ENCODE measurements at places on chromosomes 16 and 17.
A peak's percentile ranks its signal among the peaks of the same experiment; 100 is the strongest.

DNA sequence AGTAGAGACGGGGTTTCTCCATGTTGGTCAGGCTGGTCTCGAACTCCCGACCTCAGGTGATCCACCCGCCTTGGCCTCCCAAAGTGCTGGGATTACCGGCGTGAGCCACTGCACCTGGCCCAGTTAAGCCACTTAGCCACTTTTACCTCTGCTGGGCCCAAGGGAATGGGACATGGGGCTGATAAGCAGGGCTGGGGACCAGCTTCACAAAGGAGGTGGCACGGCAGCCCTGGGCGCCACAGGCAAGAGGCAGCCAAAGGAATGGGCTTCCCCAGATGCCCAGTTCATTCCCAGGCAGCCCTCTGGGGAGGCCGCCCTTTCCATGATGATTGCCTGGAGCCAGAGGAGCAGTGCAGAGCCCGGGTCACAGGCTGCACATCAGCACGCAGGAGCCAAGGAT, 5.0 kb upstream of the CYB561 start:
- DNase-seq, result no peak

GRCh38 chr16:88004391-88004790, 53.2 kb downstream of the BANP start:
- no peak for DNase-seq

DNA sequence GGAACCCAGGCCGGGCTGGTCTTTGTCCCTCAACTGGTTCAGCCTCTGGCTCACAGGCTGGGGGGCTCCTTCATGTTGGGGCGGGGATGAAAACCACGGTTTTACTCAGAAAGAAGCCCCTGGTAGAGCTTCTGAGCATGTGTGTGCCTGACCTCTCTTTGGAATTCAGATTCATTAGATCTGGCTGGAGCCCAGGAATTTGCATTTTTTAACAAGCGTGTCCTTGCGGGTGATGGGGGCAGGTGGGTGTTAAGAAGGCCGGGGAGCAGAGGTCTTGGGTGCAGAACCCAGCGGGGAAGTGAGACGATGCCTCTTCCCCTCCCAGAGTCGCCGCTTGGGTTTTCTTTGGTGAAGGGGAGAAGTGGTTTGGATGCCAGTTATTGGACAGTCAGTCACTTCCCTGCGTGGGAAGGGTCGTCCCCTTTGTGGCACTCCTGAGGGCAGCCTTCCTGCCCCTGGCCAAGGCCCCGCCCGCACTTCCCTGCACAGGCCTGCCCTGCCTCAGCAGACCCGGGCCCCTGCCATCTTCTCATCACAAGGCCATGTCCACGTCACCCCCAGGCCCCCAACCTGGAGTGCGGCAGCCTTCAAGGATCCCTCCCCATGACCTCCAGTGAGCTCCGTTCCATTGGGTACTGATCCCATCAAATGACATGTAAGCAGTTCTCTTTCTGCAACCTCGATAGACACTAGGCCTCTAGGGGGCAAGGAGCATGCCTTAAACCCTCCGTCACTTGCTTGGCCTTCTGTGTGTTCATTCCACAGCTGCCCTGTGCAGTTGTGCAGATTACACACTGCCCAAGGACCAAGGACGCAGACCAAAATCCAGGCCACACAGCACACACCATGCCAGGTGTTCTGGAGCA, 177.7 kb upstream of the CIBAR2 start:
- DNase-seq, result no peak

DNA sequence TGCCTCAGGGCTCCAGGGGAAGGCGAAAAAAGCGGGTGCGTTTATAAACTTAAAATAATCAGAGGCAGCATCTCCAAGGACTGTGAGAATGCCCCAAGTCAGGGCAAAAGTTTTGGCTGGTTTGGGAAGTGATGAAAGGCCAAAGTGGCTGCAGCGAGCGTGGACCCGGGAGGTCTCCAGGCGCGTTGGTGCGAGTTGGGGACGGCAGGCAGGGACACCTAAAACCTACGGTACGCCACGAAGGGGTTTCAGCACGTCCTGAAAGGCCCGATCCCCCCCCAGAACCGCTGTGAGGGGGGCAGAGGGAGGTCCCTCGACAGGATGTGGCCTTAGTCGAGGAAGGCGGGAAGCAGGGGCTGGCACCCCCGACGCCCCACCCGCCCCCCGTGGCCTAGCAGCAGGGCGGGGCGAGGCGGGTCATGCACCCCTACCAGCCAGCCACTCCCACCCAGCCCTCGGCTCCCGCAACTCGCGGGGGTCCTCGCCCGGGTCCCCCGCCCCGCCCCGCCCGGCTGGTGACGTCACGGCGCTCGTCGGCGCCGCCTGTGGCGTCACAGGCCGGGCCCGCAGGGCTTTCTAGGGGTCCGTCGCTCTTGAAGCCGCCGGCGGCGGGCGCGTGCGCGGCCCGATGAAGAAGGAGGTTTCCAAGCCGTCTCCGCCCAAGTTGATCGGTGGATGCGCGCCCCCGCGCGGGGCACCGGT, at the start of gene MYCBPAP:
TSS of gene MYCBPAP (plus strand) at position 569 of the 702 bp plus-strand sequence. CDS start 236 bp downstream, outside the sequence.
- DNase-seq, result peak; percentile 60

DNA sequence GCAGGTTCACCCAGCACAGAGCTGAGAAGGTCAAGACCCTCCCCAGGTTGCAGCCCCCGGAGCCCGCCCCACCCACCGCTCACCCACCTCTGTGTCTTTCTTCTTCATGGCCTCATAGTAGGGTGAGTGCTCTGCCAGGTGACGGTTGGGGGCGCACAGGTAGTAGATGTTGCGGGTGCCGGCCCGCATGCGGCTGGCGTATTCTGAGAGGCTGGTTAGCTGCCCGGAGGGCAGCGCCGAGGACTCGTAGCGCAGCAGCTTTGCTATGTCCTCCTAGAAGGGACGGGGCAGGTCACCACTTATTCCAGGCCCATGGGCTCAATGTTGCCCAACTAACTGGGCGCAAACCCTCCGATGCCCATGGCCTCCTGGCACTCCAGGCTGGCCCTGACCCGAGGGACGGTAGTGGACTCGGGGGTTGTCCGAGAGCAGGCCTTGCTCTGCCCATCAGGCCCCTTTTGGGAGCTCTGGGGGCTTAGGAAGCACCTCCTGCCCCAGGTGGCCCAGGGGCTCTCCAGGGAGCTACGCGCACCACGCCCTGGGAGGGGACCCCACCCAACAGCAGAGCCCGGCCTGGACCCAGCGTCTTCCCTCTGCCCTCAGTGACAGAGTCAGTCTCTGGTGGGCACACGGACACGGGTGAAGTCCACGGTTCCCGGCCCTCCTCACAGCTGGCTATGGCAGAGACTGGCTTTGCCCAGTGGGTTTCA, 9.9 kb downstream of the DNASE1 start:
- no peak for DNase-seq

All from globus pallidus (tissue), 1 donor.